ENCODE measurements at places on chromosomes 3 and 15. TPM values are rescaled to one million over a fixed set of nuclear protein-coding genes. Genes with fewer than 3 reads are reported as not detected.
A peak's percentile ranks its signal among the peaks of the same experiment; 100 is the strongest.

KBTBD8 gene
- total RNA-seq = 0.95 TPM

EPHB3 gene
- total RNA-seq = 58.1 TPM

LDHAL6B gene
- not detected for total RNA-seq

TRIM42 gene
- not detected for total RNA-seq

FBXO40 gene
- not detected for total RNA-seq

LIPH gene
- total RNA-seq = 10.4 TPM

WDR53 gene
- total RNA-seq = 6.3 TPM

IL17RD gene
- 5.5 TPM for total RNA-seq

INKA1 gene
- total RNA-seq = 15.2 TPM

TRPC1 gene
- 11.8 TPM for total RNA-seq

GOLGA8T gene
- total RNA-seq = not detected

VWA5B2 gene
- total RNA-seq = not detected

MUSTN1 gene
- total RNA-seq = 5.7 TPM

GOLGA8J gene
- not detected for total RNA-seq

GRM7 gene
- 0.09 TPM for total RNA-seq

DNA sequence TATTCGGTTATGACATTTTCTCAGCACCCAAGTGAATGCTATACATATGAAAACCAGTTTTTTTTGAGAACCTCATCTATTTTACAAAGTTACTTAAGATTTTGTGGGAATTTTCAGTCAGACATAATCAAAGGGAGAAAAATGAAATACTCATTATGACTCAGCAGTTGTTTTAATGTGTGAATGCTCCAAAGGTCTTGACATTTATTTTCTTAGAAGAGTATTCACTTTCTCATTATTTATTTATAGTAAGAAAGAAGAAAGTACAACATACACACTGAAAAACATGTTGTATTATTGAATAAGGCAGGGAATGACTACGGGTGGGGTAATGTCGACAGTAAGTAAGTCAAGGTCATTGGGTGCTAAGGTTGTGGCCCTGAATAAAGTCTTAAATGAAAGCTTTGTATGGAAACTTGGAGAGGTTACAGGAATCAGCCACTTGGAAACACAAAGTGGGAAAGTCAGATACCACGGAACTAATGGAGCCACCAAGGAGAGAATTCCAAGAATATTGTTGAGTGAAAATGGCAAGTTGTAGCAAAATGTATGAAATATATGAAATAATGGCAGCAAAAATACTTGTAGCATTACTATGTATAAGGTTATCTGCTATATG is 844.5 kb downstream of the TBL1XR1 start:
- no peak overlapping the region for H3K4me3 ChIP-seq
- no peak overlapping the region for H3K27ac ChIP-seq
- H3K36me3 ChIP-seq = no peaks in the 10 kb centered on the region
- no peaks in the 10 kb centered on the region for H3K4me1 ChIP-seq

- H3K27me3 ChIP-seq = no peaks in the 10 kb centered on the region
- peaks cover 40% of the 10 kb centered on the region for H3K36me3 ChIP-seq
- DNase-seq = no peak
- H3K27ac ChIP-seq = no peak overlapping the region
- no peak overlapping the region for H3K4me3 ChIP-seq
These were observed 129.2 kb downstream of the ISL2 start for GRCh38 chr15:76465728-76466127.

- no peak overlapping the region for H3K4me3 ChIP-seq
- no peak overlapping the region for H3K27ac ChIP-seq
- no peaks in the 10 kb centered on the region for H3K27me3 ChIP-seq
- no peak for DNase-seq
These were observed 2.7 kb upstream of the PLA2G4D start for GRCh38 chr15:42097018-42097417.

GRCh38 chr3:59866076-59866475 is 816.3 kb upstream of the CFAP20DC start:
- H3K27me3 ChIP-seq = no peaks in the 10 kb centered on the region
- DNase-seq = no peak
- H3K4me1 ChIP-seq = no peaks in the 10 kb centered on the region
- no peak overlapping the region for H3K27ac ChIP-seq
- no peak overlapping the region for H3K4me3 ChIP-seq
- no peaks in the 10 kb centered on the region for H3K36me3 ChIP-seq

GRCh38 chr15:42121682-42122081 is 27.3 kb upstream of the PLA2G4D start:
- H3K36me3 ChIP-seq = no peaks in the 10 kb centered on the region
- no peak for DNase-seq
- no peak overlapping the region for H3K4me3 ChIP-seq
- no peaks in the 10 kb centered on the region for H3K4me1 ChIP-seq
- H3K27ac ChIP-seq = no peak overlapping the region
- H3K27me3 ChIP-seq = no peaks in the 10 kb centered on the region

DNA sequence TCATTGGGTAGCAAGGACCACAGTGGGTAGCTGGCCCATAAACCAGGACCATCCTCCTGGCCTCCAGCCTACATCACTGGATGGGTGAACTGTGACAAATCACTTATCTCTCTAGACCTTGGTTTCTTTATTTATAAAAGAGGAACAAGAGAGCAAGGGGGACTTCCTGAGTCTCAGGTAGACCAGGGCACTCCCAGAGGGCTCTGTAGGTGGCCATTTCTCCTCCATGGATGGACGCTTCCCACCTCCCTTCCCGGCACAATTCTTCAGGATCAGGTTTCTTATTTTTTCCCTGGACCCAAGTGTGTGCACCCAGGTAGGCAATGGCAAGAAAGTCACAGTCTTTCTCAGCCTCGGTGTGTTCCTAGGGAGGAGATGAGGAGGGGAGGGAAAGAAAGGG is 41.4 kb upstream of the SPATA12 start:
- H3K27ac ChIP-seq = no peak overlapping the region
- H3K27me3 ChIP-seq = no peaks in the 10 kb centered on the region
- no peak overlapping the region for H3K4me3 ChIP-seq
- peaks cover 23% of the 10 kb centered on the region for H3K4me1 ChIP-seq

DNA sequence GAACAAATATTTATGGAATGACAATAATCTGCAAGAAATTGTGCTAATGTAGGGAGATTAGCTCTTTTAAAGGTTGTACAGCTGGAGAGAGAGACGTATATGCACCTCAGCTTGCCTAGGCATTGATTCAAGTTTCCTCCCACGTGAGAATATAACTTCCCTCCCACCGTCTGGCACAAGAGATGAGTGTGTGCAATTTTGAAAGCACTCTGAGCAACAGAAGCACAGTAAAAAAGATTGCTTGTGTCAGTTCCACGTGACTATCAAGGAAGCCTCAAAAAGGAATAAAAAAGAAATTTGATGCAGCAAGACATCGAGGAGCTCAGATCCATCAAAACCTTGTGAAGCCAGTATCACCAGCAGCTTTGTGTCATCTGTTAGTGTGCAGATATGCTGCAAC is 435.3 kb downstream of the TUSC7 start:
- no peak overlapping the region for H3K4me3 ChIP-seq
- H3K4me1 ChIP-seq = peaks cover 10% of the 10 kb centered on the region
- no peaks in the 10 kb centered on the region for H3K27me3 ChIP-seq
- no peak overlapping the region for H3K27ac ChIP-seq
- no peak for DNase-seq

DNA sequence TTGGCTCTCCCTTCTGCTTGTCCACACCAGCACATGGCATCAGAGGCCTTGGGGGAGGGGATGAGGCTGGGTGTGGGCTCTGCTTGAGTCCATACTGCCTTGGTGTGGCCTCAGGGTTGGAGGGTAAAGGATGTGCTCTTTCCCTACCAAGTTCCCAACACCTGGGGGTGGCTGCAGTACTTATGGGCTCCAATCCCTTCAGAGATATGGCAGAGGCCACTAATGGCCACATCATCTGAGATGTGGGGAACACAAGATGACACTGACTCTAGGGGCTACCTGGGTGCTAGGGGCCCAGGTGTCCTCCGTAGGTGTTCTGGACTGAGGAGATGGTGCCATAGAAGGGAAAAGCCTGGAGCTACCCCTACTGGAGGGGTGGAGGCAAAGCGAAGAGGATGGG is 6.9 kb downstream of the CXCR6 start:
- peaks cover 59% of the 10 kb centered on the region for H3K36me3 ChIP-seq
- no peak overlapping the region for H3K27ac ChIP-seq
- DNase-seq = no peak

DNA sequence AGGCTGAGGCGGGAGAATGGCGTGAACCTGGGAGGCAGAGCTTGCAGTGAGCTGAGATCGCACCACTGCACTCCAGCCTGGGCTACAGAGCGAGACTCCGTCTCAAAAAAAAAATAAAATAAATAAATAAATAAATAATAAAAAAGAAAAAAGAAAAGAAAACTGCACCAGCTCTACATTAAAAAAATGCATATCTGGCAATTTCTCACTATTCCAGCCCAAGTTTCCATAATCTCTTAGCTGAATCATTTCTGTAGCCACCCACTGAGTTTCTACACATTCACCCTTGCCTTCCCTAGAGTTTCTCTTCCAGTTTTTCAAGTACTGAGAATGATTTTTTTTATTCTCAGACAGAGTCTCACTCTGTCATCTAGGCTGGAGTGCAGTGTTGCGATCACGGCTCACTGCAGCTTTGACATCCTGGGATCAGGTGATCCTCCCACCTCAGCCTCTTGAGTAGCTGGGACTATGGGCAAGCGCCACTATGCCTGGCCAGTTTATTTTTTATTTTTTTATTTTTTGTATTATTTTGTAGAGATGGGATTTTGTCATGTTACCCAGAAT is 24.5 kb upstream of the SLC7A14 start:
- H3K27ac ChIP-seq = no peak overlapping the region
- no peak for DNase-seq
- no peaks in the 10 kb centered on the region for H3K4me1 ChIP-seq
- no peaks in the 10 kb centered on the region for H3K27me3 ChIP-seq

GRCh38 chr3:49745986-49746385 is 22.2 kb upstream of the GMPPB start:
- H3K36me3 ChIP-seq = peaks cover 70% of the 10 kb centered on the region
- DNase-seq = no peak
- H3K4me3 ChIP-seq = no peak overlapping the region
- no peaks in the 10 kb centered on the region for H3K4me1 ChIP-seq
- no peaks in the 10 kb centered on the region for H3K27me3 ChIP-seq

- H3K36me3 ChIP-seq = no peaks in the 10 kb centered on the region
- no peak overlapping the region for H3K4me3 ChIP-seq
- no peaks in the 10 kb centered on the region for H3K27me3 ChIP-seq
- DNase-seq = no peak
These were observed 76.4 kb upstream of the MFGE8 start for GRCh38 chr15:88989578-88989977.

- no peak overlapping the region for H3K4me3 ChIP-seq
- H3K4me1 ChIP-seq = no peaks in the 10 kb centered on the region
- H3K27ac ChIP-seq = no peak overlapping the region
- no peaks in the 10 kb centered on the region for H3K27me3 ChIP-seq
- peaks cover 4% of the 10 kb centered on the region for H3K36me3 ChIP-seq
These were observed 31.9 kb downstream of the IFT57 start for GRCh38 chr3:108190346-108190745.

- H3K27me3 ChIP-seq = no peaks in the 10 kb centered on the region
- H3K27ac ChIP-seq = peak overlapping the region; percentile 66
- no peak for DNase-seq
- H3K4me3 ChIP-seq = no peak overlapping the region
These were observed 428.0 kb downstream of the ROBO1 start for GRCh38 chr3:79339846-79340245.

GRCh38 chr15:72184165-72184811 is 13.3 kb downstream of the GRAMD2A start:
- peaks cover 28% of the 10 kb centered on the region for H3K27me3 ChIP-seq
- no peak overlapping the region for H3K27ac ChIP-seq
- peaks cover 16% of the 10 kb centered on the region for H3K4me1 ChIP-seq
- peak overlapping the region; percentile 63 for H3K4me3 ChIP-seq

GRCh38 chr3:123642957-123643330 is 58.1 kb upstream of the HACD2 start:
- H3K4me3 ChIP-seq = no peak overlapping the region
- no peaks in the 10 kb centered on the region for H3K27me3 ChIP-seq
- no peak overlapping the region for H3K27ac ChIP-seq
- H3K36me3 ChIP-seq = peaks cover 58% of the 10 kb centered on the region
- H3K4me1 ChIP-seq = no peaks in the 10 kb centered on the region

- DNase-seq = no peak
- no peaks in the 10 kb centered on the region for H3K27me3 ChIP-seq
- no peaks in the 10 kb centered on the region for H3K36me3 ChIP-seq
- H3K4me1 ChIP-seq = peaks cover 43% of the 10 kb centered on the region
These were observed 204.9 kb downstream of the TIGIT start for GRCh38 chr3:114498539-114499370.

- H3K27ac ChIP-seq = no peak overlapping the region
- no peak overlapping the region for H3K4me3 ChIP-seq
- no peaks in the 10 kb centered on the region for H3K4me1 ChIP-seq
- no peak for DNase-seq
- no peaks in the 10 kb centered on the region for H3K27me3 ChIP-seq
- H3K36me3 ChIP-seq = no peaks in the 10 kb centered on the region
These were observed 83.6 kb downstream of the WDR72 start for GRCh38 chr15:53675832-53676231.

GRCh38 chr3:125206934-125207333 is 5.6 kb downstream of the SLC12A8 start:
- no peaks in the 10 kb centered on the region for H3K36me3 ChIP-seq
- DNase-seq = no peak
- H3K4me3 ChIP-seq = no peak overlapping the region
- peaks cover 3% of the 10 kb centered on the region for H3K4me1 ChIP-seq

DNA sequence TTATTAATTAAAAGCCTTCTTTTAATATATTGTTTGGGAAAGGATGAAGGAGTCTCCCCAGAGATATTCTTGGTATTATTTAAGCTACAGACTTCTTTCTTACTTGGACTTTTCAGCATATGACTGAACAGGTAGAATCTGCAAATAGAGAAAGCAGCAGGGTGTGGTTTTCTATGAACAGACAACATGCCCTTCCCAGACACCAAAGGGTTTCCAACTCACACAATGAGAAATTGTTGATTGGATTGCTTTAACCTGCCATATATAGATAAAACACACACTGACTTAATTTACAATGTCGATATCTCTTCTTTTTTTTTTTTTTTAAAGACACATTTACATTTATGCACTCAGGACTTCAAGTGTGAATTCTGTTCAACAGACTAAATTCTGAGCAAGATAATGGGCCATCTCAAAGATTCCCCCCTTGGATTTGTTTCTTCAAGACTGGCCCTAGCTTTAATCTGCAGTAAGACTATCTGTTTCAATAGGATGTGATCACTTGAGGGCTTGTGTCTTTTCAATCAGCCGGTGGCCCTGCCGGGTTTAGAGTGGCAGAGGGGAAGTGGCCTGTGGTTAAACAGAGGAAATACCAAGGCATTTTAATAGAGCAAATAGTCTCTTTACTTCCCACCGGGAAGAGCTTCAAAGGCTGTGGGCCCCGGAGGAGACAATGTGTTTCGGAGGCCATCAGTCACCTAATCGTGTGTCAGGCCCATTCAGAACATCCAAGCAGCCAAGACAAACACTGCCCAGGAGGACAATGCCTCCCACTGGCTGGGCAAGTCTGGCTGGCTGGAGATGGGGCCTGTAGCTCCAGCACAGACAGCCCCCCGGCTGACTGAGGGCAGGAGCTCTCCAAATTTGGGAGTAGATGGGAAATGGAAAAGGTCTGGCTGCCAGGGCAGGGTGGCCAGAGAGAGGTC is 6.1 kb downstream of the IL17RD start:
- no peaks in the 10 kb centered on the region for H3K36me3 ChIP-seq
- no peak overlapping the region for H3K4me3 ChIP-seq
- peak overlapping the region; percentile 32 for H3K27ac ChIP-seq
- DNase-seq = no peak
- H3K27me3 ChIP-seq = peaks cover 14% of the 10 kb centered on the region
